Stimulated activated CD4-positive, alpha-beta T cell treated with anti-CD3 and anti-CD28 coated beads, Interleukin-15, amount 100 ng/mL, for 24 hours (primary cell): ENCODE measurements at places on chromosomes 7 and 10.

GRCh38 chr10:126723226-126723625, 52.7 kb upstream of the C10orf90 start:
- DNase-seq, result no peak

DNA sequence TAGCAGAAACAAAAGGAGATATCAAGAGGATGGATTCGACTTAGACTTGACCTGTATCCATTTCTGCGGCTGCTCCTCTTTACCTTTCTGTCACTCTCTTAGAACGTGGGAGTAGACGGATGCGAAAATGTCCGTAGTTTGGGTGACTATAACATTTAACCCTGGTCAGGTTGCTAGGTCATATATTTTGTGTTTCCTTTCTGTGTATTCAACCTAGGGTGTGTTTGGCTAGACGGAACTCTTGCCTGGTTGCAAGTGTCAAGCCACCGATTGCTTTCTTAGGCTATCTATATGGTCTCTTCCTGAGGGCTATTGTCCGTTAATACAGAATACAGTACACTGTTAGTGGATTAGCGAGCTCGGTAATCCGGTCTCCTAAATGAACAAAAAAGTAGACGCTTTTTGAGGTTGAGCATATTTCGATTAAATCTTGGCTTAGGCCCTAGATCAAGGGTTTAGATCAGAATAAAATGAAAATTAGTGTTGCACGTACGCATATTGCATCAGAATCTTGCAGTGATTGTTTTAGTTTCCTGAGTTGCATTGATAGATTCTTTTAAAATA, 1.2 kb downstream of the PTEN start:
- DNase-seq, result no peak

DNA sequence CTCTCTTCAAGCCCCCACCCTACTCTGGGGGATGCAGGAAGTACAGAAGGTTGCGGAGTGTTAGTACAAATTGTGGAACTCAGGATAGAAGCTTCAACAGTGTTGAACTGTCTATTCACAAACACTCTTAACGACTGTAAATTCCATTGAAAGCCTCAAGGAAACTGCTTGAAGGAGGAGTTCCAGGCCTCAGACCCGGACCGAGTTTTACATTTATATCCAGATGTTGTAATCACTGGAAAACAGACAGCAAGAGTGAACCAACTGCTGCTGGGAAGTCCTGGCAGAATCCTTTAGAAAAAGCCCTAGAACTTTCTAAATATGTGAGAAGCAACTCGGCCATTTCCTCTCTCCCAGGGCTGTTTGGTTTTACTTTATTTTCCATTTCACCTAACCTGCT, 84.1 kb upstream of the LRRC18 start:
- DNase-seq, result no peak

DNA sequence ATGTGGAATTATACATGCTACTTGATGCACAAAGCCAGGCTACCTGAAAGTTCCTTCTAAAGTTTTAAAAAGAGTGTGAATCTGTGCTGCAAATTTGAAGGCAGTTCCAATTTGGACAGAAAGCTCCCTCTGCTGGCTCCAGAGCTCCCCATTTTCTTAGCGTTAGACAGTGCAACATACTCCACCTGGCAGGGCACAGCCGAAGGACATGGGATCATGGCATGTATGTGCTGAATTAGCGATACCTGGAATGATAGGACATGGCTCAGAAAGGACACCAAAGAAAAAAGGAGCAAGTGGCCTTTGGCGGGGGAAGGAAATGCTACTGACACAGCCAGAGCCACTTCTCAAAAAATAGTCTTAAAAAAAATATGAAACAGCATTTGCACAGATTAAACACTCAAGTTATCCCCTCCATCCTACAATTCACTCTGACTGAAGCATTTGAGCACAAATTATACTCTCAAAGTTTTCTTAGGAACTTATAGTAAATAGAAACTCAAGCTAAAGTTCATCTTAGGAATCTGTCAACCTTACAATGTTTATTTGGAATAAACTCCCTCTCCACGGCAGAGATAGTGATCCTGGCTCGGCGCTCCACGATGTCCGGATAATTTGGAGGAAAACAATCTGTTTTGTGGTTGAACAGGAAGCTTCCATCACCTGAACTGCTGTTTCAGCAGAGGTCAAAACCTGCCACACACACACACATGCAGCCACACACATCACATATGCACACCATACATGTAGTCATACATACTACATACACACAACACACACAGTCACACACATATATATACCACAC, 80.0 kb downstream of the C7orf25 start:
- no peak for DNase-seq

- no peak for DNase-seq
Measured at GRCh38 chr10:121503587-121504051, 94.6 kb downstream of the FGFR2 start.

- DNase-seq, result no peak
Measured at GRCh38 chr10:86670290-86670811, 2.0 kb downstream of the LDB3 start.

GRCh38 chr10:116026315-116026714, 246.7 kb downstream of the GFRA1 start:
- DNase-seq, result no peak

- no peak for DNase-seq
Measured at GRCh38 chr10:59138052-59138451, 38.4 kb upstream of the PHYHIPL start.

GRCh38 chr10:26787362-26787761, 73.4 kb downstream of the ABI1 start:
- no peak for DNase-seq

GRCh38 chr7:66804001-66804400, 63.5 kb downstream of the RABGEF1 start:
- DNase-seq, result no peak
